Adipocyte (in vitro differentiated cells): ENCODE measurements at places on chromosomes 3 and 15.
A peak's percentile ranks its signal among the peaks of the same experiment; 100 is the strongest.

DNA sequence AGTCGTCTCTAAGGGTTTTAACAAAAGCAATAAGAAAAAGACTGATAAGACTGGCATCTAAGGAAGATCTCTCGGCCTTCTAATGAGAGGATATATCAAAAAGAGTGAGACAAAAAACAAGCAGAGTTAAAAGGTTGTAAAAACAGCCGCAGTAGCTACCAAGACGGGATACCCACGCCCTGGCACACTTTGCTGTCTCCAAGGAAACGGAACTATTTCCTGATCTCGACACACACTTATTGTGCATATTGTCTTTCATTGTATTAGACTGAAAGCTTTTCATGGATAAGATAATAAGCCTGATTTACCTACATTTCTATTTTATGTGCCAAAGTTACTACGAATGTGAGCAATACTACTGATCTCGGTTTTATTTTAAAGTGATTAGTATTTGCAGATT, 161.5 kb upstream of the MCTP2 start:
- no peak for DNase-seq

- no peak for DNase-seq
Measured at GRCh38 chr3:23489300-23490158, 286.4 kb downstream of the UBE2E2 start.

- DNase-seq: no peak
Measured at GRCh38 chr15:44535523-44536301, 1.2 kb upstream of the EIF3J start.

DNA sequence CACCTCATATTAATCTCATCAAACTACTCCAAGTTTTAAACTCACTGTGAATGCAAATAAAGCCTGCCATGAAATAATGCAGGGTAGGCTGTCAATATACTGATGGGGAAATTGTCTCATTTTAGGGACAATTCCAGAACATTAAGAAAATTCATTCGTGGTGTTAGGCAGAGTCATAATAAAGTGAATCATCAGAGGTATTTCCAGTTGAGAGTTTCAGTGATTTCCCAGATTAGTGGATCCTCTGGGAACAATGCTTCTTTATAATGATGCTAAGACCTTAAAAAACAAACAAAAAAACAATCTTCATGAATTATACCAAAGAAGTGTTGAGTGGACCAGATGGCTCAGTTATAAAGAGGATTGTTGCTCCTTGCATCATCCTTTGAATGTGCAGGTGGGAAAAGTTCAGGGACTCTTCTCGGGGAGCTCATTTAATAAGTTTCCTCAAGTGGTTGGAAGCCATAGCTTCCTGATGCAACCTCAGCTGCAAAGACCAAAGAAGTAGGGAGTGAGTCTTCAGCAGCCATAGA, 360.9 kb upstream of the TRIM42 start:
- DNase-seq: no peak

DNA sequence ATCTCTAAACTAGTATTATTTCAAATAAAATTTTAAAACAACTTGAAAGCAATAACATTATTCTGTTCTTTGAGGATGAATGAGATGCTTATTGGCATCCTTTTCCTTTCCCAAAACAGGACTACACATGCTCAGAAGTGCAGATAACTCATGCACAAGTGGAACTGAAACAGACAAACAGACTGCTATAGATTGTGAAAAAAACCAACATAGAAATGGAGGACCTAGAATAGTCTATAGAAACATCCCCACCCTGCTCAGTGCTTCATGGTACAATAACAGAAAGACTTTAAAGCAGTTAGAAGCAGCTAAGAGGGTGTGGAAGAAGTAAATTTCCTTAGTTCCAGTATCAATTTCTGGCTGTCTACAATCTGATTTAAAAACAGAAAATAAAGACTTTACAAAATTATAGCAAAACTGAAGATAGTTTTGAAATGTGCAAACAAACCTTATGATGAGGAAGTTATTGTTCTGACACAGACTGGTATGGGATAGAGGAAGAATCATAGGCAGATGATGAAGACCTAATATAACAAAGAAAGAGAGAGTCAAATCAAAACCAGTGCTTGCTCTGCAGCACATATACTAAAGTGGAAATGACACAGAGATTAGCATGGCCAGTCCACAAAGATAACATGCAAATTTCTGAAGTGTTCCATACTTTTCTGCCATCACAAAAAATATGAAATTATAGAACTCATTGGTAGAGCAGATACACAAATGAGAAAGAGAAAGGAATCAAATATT, 1025.4 kb downstream of the SQOR start:
- no peak for DNase-seq

- peak; percentile 19 for DNase-seq
Measured at GRCh38 chr3:14001136-14001535, 121.3 kb upstream of the WNT7A start.
